ENCODE measurements at places on chromosomes 6 and 20.

- no peak for DNase-seq
These were observed at the start of gene WFDC11 for GRCh38 chr20:45670139-45670538. WFDC11 (minus strand) TSS chr20:45670239; CDS start chr20:45650600, 19,639 bp downstream.

- DNase-seq, result no peak
These were observed 31.6 kb upstream of the RGS17 start for GRCh38 chr6:153162646-153163045.

DNA sequence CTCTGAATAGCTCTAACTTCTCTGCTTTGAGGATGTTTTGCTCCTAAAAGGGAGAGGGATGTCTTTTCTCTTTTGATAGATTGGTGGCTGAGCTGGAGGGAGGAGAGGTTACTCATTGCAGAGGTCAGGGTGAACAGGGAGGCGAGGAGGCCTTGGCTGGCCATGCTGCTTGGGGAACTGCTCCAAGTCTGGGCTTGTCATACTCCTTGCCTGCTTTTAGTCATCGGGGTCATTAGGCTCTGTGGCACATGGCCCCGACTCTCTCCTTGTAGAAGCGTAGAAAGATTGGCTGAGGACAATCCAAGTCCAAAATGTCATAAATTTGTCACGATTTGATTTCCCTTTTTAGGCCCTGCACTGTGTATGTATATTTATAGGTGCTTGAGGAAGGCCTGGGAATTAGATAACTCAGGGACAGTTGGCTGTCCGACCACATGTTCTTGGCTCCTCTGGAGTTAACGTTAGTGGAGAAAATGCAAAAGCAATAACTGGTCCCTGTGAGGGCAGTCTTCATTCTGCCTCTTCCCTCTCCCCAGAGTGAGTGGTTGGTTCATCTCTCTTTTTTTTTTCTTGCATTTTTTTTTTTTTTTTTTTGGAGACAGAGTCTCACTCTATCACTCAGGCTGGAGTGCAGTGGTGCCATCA lies 160.1 kb downstream of the SCP2D1 start:
- no peak for DNase-seq

DNA sequence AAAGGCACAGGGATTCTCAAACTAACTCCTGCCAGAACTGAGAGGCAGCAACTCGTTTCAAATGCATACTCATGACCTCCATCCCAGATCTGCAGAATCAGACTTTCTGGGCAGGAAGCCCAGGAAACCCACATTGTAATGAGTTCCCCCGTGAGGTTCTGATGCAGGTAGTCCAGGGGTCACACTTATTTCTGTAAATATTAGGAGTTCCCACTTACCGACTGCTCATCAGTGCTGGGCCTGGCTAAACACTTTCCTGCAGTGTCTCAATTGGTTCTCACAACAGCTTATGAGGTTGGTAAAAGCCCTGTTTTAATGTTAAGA lies 11.6 kb downstream of the DUSP15 start:
- no peak for DNase-seq

GRCh38 chr6:104046426-104046825 lies 813.3 kb downstream of the HACE1 start:
- DNase-seq, result no peak

- DNase-seq, result no peak
These were observed 20.5 kb downstream of the DNAJC5 start for GRCh38 chr20:63915471-63915870.

- no peak for DNase-seq
These were observed 103.4 kb upstream of the CDYL start for GRCh38 chr6:4672772-4673171.

GRCh38 chr20:24608926-24609667 lies 139.7 kb downstream of the SYNDIG1 start:
- no peak for DNase-seq

DNA sequence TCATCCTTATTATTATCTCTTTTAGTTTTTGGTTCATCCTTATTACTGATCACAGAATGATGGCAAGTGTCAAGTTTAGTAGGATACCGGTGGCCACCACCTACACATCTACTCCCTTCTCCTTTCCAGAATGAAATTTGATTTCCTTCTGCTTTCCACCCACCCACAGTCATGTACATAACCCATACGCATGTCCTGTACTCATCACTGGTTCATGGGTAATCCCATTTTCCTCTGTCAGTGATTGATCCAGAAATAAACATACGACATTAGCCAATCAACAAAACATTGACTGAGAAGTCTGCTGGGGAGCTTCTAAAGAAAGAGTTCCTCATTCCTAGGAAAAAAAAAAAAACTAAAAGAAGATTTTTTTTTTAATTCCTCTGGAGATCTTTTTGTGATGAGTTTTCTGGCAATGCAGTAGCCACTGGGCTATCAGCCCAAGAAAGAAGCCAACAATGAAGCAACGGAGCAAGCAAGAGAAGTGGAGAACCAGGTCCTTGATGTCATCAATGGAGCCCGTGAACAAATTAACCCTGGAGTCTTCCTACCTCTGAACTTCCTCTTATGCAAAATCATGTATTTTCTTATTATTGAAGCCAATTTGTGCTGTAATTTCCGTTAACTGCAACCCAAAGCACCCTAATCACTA lies 127.8 kb downstream of the TASP1 start:
- DNase-seq, result no peak

GRCh38 chr6:105769987-105770386 lies 316.1 kb upstream of the PRDM1 start:
- no peak for DNase-seq

DNA sequence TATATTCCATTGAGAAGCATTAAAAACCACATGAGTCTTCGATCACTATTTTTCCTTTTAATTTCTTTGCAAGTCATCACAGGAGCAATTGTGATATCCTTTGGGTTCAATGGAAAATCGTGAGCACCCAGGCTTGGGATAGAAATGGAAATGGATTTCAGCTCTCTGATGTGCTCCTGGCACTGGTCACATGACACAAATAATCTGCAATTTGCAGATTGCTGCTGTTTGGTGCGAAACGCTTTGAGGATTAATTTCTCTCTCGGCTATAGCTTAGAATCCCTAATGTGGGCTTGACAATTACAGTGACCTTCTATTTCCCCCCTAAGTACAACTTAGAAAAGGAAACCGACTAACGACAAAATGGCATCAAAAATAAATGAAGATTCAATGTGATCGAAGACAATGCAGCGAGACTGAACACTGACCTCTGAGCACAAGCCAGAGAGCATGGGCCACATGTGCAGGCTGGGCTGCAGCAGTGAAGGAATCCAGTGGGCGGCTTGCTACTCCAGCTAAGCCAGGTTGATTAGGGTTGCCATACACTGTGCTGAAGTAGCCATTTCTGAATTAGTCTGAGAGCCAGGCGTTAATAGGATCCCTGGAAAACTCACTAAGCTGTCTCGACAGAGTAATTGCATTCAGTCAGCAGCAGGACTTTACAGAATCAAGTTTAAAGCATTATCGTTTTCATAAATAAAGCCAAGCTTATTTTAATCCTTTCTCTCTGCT lies 301.8 kb upstream of the AGPAT4 start:
- no peak for DNase-seq

DNA sequence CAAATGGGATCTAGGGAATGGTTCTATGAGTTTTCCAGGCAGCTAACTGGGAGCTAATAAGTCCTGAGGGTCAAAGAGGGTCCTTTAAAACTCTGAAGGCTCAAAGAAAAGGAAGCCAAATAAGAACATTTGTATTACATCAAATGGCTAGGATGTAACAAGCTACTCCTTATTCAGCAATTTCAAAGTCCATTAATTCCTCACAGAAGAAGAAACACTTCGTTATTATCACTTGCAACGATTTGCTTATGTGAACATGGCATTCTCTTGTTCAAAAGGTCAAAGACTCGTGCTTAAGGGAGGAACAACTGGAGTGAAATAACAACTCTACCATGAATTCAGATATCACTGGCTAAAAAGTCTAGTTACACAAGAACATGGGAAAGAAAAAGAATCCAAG lies 70.8 kb upstream of the FBXO30 start:
- no peak for DNase-seq

Data from hematopoietic multipotent progenitor cell treated with erythropoietin and hydrocortisone succinate and interleukin-3 and kit ligand, for 4 days (in vitro differentiated cells).